ENCODE measurements at places on chromosomes 1 and 21. TPM values are rescaled to one million over a fixed set of nuclear protein-coding genes. Genes with fewer than 3 reads are reported as not detected.

Gene MTMR11
- total RNA-seq = 5.4 TPM

DNA sequence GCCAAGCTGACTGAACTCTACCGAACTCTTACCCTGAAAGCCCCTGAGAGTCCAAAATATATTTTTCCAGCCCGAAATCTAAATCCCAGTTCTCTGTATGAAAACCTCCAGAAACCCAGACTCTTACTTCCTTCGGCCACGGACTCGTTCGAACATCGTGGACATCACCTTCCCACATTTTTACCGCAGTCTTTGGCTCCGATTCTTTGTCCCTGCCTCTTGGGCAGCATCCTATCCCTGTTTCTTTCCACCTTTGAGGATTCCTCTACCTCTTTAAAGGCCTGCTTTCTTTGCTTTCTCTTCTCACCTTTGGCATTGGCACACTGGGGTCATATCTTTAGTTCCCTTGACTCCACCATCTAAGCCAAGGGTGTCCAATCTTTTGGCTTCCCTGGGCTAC, 932 bp upstream of the USP24 start:
- H3K4me1 ChIP-seq = peaks cover 16% of the 10 kb centered on the region
- peak overlapping the region; percentile 92 for H3K27ac ChIP-seq
- H3K4me3 ChIP-seq = peak overlapping the region; percentile 68
- DNase-seq = no peak

Gene IGSF9
- total RNA-seq = 14.1 TPM

DNA sequence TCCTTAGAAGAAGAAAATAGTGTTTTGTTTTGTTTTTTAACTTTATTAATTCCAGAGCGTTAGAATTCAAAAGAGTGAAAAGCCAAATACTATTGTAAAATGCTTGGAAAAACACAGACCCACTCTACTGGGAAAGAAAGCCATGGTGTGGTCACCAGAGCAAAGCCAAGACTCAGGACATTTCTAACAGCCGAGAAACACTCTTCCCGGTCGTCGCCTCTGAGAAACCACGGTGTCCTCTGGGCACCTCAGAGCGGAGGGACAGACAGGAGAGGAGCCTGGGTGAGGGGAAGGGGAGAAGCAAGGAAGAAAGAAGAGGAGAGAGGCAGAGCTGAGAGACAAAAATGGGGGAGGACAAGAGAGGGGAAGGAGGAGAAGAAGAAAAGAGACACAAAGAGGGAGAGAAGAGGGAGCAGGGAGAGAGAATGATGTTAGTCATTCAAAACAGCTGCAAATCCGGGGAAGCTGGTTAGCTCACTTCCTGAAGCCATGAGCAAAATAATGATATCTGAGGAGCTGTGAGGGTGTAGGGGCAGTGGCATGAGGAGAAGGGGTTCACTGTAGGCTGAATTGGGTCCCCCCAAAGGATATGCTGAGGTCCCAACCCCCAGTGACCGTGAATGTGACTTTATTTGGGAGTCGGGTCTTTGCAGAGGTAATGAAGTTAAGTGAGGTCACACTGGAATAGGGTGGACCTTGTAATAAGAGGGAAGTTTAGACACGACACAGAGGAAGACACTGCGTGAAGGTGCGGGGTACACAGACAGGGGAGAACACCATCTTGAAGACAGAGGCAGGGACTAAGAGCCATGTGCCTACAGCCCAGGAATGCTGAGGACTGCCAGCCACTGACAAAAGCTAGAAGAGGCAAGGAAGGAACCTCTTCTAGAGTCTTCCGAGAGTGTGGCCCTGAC, 58.2 kb upstream of the DMRTB1 start:
- no peaks in the 10 kb centered on the region for H3K4me1 ChIP-seq
- H3K4me3 ChIP-seq = no peak overlapping the region
- no peak for DNase-seq
- H3K36me3 ChIP-seq = no peaks in the 10 kb centered on the region
- H3K27me3 ChIP-seq = no peaks in the 10 kb centered on the region
- H3K27ac ChIP-seq = no peak overlapping the region

Measured in right lobe of liver (tissue), 6 donors.